Gastroesophageal sphincter (tissue), 4 donors: ENCODE measurements at places on chromosomes 13 and 19.

DNA sequence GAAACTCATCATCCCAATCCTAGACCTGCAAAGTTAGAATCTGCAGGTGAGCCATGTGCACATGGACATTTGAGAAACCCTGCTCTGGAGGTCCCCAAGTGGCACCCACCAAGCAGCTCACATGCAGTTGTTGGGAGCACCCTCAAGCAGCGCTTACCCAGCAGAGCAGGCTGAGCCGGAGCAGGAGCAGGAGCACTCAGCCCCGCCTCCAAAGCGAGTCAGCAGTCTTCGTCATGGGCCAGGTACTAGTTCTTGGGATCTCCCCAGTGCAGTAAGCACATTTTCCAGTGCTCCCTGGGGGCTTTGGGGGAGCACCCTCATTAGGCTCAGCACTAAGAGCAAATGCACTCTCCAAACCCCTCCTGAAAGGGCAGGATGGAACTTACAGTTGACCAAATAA lies 572.7 kb downstream of the IRS2 start:
- ATAC-seq = no peak

GRCh38 chr19:58572818-58573657 lies at the start of gene MZF1:
TSS of gene MZF1 (minus strand) at chr19:58573335. CDS start at chr19:58571389, 1,946 bp downstream.
- ATAC-seq = peak; percentile 86

DNA sequence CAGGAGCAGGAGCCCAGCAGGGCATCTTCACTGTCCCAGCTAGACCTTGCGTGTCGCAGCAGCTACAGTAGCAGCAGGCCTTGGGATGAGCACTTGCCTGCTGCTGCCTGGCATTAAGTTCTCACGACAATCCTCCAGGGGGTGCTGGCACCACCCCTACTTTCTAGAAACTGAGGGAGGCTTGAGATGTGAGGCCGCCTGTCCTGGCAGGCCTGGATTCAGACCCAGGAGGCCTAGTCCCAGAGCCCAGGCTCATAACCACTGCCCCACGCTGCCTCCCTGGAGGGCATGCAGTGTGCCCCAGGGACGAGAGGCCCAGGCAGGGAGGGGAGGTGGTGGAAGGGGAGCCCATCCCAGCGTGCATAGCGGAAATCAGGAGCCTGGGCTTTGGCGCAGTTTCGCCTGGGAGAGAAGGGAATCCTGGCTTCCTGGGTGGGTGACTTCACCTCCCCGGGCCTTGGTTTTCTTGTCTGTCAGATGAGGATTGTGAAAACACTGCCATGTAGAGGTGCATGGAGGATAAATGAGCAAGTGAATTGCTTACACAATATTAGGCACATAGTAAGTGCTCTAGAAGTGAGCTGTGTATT lies 26.1 kb downstream of the PPP5C start:
- ATAC-seq = peak; percentile 13

DNA sequence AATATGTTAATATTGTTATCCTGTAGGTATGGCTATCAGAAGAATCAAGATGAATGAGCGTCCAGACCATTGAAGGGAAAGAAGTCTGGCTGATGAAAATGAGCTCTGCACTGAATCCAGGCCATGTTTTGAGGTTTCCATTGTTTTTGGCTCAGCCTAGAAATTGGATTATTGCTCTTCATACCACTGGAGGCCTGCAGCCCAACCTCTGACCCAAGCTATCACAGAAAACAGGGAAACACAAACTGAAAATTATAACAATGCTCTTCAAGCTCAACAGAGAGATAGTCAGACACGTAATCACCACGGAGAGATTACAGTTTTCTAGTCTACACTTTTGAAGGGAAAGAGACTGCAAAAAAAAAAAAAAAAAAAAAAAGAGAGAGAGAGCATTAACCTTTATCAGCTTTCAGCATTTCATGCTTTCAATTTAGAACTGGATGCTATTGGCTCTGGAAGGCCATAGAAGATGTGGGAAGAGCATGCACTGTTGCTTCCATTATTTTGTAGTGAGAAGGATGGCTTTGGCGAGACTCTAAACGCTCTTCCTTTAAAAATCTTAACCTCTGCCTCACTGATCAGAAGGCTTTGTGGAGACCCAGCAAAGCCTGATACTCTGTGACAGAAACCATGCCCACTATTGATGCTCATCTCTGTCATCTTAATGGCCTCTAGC lies 10.8 kb downstream of the EDNRB start:
- ATAC-seq = peak; percentile 39

GRCh38 chr13:92716749-92717148 lies 509.9 kb upstream of the GPC6 start:
- ATAC-seq = no peak

DNA sequence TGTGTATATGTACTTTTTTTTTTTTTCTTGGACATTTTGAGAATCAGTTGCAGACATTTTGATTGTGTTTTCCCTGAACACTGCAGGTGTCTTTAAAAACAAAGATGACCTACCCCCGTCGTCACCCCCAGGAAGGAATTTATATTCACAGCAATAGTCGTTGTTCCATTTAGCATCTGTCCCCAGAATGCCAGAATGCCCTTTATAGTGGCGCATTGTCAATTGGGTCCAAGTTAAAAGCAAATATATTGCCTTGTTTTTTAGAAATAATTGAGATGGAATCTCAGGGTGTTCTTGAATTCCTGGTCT lies 1.8 kb upstream of the RNF225 start:
- no peak for ATAC-seq

GRCh38 chr13:50079655-50080202 lies 64.5 kb downstream of the KCNRG start:
- ATAC-seq = no peak

GRCh38 chr19:18620311-18620710 lies 7.6 kb downstream of the TMEM59L start:
- no peak for ATAC-seq

GRCh38 chr13:113794086-113794485 lies 35.1 kb downstream of the TMEM255B start:
- no peak for ATAC-seq

- peak; percentile 76 for ATAC-seq
These were observed 284.6 kb downstream of the DNAJC15 start for GRCh38 chr13:43307921-43308433.

- ATAC-seq = no peak
These were observed 32.2 kb upstream of the TPT1 start for GRCh38 chr13:45373162-45373547.

DNA sequence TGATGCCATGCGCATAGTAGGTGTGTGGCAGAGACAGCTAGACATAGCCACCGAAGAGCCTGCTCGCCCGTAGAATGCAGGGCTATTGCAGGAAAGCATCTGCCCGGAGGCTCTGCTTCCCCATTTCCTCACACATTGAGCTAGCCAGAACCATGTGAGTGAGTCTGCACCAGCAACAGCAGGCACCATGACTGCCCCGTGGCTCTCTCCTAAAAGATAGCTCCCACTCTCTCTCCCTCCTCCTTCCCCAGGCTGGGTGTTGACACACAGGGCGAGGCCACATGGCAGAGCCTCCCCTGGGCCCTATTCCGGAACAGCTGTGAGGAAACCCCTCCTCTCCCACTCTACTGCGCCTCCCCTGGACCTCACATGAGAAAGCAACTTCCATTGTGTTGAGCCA lies 52.3 kb upstream of the ATP12A start:
- no peak for ATAC-seq

DNA sequence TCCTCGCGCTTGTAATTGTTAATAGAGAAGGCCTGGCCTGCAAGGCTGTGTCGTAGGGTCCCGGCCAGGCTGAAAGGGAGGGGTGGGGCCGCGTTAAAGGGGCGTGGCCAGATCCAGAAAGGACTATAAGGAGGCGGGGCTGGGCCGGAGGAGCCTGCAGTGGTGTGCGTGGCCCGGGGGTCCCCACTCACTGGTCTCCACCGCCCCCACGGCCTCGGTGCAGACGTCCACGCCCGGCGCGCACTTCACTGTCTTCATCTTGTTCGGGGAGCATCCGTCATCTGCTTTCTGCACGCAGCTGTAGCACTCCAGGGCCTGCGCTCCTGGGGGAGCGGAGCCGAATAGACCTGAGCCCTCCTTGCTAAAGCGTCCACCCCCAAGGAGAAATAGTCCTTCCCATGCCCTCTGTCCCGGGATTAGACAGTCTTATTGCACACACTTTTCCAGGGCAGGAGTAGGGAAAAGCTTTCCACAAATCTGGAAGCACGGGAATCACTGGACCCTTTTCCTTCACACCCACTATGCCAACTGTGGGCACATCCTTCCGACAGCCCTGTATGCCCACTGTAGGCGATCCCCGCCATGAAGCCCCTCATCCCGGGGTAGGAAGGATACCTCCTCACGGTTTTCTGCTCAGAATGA lies 1.2 kb downstream of the LYPD3 start:
- ATAC-seq = peak; percentile 70

DNA sequence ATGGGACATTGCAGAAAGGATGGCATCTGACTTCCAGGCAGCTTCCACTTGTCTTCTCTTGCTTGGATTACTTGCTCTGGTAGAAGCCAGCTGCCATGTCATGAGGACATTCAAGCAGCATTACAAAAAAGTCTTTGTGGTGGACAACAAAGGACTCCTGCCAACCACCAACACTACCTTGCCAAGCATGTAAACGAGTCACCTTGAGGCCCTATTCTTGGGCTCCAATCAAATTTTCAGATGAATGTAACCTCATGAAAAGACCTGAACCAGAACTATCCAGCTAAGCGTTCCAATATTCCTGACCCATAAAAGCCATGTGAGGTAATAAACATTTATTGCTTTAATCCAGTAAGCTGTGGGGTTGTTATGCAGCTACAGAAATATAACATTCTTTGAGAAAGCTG lies 12.5 kb downstream of the PROSER1 start:
- no peak for ATAC-seq

DNA sequence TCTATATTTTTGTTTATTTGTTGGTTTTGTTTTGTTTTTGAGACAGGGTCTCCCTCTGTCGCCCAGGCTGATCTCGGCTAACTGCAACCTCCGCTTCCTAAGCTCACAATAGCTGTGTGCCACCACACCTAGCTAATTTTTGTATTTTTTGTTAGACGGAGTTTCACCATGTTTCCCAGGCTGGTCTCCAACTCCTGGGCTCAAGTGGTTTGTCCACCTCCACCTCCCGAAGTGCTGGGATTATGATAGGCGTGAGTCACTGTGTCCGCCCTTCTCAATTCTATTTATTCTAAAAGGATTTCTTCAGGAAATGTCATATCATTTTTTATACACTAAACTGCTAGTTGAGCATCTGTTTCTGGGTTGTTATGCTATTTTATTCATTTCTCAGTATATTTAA lies 1206.0 kb downstream of the OLFM4 start:
- no peak for ATAC-seq

GRCh38 chr13:33882804-33883203 lies 64.9 kb downstream of the RFC3 start:
- ATAC-seq = no peak

DNA sequence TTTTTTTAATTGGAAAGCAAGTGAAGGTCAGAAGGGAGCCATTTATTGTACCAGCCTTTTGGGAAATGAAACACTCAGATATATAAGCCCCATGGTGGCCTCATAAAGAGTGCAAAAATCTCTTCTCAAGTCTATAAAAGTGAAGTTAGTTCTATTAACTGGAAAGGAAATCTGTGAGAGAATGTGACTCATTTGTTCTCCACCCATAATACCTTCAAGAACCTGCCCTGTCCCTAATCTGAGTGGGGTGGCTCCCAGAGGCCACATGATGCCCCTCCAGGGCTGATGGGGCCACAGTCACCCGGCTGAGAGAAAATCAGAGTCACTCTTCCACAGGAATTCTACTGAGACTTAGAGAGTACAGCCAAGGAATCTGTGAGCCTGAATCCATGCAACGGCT lies 65.8 kb upstream of the SERP2 start:
- no peak for ATAC-seq

- no peak for ATAC-seq
These were observed 2.2 kb downstream of the ZNF83 start for GRCh38 chr19:52635786-52636570.

GRCh38 chr19:8577247-8577646 lies at the start of gene MYO1F:
TSS of gene MYO1F (minus strand) at chr19:8577442. CDS start at chr19:8577309, 133 bp downstream.
- ATAC-seq = peak; percentile 52

DNA sequence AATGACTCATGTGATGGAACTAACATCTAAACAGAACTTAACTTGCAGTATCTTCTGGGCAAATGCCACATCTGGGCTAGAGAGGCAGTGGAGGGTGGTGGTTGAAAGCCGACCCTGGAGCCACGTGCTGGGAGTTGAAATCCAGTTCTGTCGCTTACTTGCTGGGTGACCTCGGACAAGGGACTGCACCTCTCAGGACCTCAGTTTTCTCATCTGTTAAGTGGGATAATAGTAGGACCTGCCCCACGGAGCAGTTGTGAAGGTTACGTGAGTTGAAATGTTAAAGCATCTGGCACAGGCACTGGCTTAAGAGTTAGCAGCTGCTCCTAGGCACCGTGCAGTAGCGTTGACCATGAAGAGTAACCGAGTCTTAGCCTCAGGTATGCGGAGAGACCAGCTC lies 76.1 kb downstream of the SIPA1L3 start:
- ATAC-seq = no peak
